ENCODE measurements at places on chromosomes 16 and 17.

DNA sequence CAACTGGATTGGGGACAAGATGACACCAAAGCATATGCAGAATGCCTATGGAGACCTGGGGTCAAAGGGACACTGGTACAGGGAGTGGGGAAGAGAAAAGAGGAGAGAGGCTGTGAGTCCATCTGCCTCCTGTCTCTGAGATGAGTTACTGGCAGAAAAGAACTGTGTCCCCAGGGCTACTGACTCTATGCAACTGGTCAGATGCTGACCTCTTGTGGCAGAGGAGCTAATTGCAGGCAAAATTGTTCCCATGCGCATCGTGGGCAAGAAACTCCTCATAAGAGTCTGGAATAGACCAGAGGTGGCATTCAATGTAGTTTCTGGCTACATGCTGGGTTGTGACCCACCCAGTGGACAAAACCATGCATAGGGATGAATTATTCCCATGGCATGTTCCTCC, 26.1 kb upstream of the MLKL start:
- DNase-seq = peak; percentile 63

DNA sequence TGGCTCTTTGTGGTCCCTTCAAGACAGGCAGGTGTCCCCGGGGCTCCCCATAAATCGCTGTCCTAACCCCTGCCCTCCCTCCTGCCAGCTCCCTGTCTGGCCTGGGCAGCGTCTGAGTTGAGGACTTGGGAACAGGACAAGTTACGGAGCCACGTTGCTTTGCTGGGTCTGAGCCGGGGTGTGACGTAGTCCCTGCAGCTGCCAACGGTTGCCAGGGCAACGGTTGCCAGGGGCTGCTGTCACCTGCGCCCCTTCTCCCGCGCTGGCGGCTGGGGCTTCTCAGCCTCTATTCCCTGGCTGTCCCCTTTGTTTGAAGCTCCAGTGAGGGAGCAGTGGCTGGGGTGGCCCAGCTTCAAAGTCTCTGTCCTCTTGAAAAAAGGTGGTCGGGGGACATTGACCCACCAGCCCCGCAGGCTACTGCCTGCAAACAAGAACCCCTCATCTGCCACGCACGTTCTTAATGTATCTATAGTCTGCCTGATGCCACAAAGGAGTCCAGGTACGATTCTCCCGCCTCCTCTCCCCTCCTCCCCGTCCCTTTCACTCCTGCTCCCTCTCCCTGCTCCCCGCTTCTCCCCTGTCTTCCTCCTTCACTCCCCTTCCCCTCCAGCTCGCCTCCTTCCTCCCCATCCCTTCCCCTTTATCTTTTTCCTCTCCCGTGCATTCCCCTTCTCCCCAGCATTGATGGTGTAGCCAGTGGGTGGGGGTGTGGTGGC, 10.9 kb downstream of the ADGRG1 start:
- peak; percentile 30 for DNase-seq

DNA sequence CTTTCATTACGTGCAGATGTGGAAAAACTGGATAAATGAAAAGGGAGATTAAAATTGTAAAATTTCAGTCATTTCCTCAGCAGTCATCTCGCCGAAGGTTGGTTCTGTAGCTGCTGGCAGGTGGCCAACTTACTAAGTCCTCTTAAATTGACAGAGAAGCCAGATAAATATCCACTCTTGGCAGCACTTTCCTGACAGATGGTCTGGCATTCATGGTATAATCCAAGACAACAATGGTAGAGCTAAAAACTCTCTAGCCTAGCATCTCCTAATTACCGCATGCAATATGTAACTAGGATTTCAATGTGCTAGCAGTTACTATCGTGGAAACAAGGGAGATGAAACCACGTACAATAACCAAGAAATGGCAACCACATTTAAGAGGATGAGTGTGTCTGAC, 306.3 kb downstream of the CNTNAP4 start:
- DNase-seq = peak; percentile 22

DNA sequence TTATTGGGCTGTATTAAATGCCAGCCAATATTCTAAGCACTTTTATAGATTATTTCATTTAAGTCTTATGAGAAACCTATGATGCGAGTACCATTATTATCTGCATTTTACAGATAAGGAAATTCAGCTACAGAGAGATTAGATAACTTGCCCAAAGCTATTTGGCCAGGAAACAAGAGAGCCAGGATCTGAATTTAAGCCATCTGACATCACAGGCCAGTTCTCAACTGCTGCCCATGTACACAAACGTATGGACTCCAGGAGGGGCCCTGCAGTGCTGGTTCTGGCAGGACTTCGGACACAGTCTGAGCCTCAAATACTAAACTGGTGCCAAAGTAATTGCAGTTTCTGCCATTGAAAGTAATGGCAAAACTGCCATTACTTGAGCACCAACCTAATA, 40.2 kb downstream of the CPPED1 start:
- no peak for DNase-seq

- DNase-seq = no peak
Observed at GRCh38 chr17:71232801-71233559, 887.8 kb upstream of the SOX9 start.

Data from GM12865 (cell line).